Activated T-helper 17 cell treated with anti-CD3 and anti-CD28 coated beads, Interleukin-2, amount 50 U/mL, for 72 hours (primary cell): ENCODE measurements at places on chromosomes 7 and 10.

- ATAC-seq = no peak
Measured at GRCh38 chr7:106626376-106627164, 34.4 kb downstream of the CCDC71L start.

- no peak for ATAC-seq
Measured at GRCh38 chr10:48557511-48558123, 47.3 kb downstream of the ARHGAP22 start.

GRCh38 chr10:15300145-15300544 is 70.9 kb downstream of the FAM171A1 start:
- ATAC-seq = no peak

- ATAC-seq = no peak
Measured at GRCh38 chr7:80107278-80107677, 27.4 kb upstream of the GNAI1 start.

GRCh38 chr10:89120931-89121763 is 86.0 kb downstream of the CH25H start:
- no peak for ATAC-seq

GRCh38 chr7:128939861-128940410 is 2.2 kb downstream of the IRF5 start:
- no peak for ATAC-seq
